ENCODE measurements at places on chromosomes 1 and 21. TPM values are rescaled to one million over a fixed set of nuclear protein-coding genes. Genes with fewer than 3 reads are reported as not detected.
A peak's percentile ranks its signal among the peaks of the same experiment; 100 is the strongest.

Gene B3GALT6
- polyA plus RNA-seq, result 9.1 TPM

Gene ELAPOR1
- 0.18 TPM for polyA plus RNA-seq

Gene RWDD3
- 31.1 TPM for polyA plus RNA-seq

Gene RABGGTB
- polyA plus RNA-seq, result 50.0 TPM

Gene TRIM17
- polyA plus RNA-seq, result 0.41 TPM

Gene PGLYRP3
- polyA plus RNA-seq, result not detected

Gene NTRK1
- polyA plus RNA-seq, result 1.1 TPM

GRCh38 chr1:17798799-17799382 lies 43.8 kb downstream of the ACTL8 start:
- DNase-seq, result no peak

DNA sequence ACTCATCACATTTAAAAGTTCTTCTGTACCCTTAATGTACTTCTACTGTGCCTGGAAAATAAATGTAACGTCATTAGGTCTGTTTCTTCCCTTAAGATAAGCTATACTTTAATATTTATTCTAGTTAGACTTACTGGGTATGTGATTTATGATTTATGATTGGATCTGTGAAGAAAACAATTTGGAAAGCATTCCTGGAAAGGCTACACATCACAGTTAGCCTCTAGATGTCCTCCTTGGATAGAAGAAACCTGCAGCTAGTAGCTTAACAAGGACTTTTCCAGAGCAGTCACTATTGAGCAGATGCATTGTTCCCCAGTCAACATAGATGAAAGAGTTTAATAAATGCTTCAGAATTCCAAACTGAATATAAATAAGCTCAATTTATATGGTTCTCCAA lies 22.2 kb upstream of the ABL2 start:
- DNase-seq, result no peak

GRCh38 chr1:162232034-162232711 lies 144.5 kb downstream of the SPATA46 start:
- no peak for DNase-seq

DNA sequence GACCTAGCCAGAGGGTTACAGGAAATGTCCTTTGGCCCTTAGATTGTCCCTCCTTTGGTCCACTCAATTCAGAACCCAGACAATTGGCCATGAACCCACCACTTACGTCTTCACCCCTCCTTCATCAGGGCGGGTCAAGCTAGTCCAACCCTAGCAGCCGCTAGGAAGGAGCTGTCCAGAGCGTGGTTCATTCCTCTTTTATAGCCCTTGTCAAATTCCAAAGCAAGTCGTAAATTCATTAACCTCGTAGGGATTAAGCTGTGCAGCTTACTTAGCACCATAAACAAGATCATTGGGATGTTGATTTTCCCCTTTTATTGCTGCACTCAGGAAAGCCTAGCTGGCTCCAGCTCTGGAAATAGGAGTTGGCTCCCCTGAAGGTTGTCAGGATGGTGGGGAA lies 90.1 kb downstream of the TMEM53 start:
- no peak for DNase-seq

- DNase-seq, result no peak
Observed at GRCh38 chr1:18657506-18658201, 27.0 kb downstream of the PAX7 start.

GRCh38 chr1:224866940-224867339 lies 62.5 kb upstream of the DNAH14 start:
- DNase-seq, result no peak

DNA sequence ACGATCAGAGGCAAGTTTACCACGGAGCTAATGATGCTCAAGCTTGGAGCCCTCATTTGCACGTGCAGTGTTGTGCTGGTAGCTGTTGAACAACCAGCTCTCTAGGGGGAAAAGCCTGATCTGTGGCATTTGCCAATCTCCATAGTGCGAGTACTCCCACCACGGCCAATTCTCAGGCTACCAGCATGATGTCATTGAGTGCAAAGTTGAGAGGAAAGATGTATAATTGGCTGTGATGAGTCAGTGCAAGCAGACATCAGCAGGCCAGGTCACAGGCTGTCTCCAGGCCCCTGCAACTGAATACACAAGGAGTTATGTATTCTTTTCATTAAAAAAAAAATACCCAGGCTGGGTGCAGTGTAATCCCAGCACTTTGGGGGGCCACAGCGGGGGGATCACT lies 233.1 kb upstream of the VAMP3 start:
- DNase-seq, result no peak

- no peak for DNase-seq
Observed at GRCh38 chr1:184287001-184287400, 99.8 kb upstream of the C1orf21 start.

DNA sequence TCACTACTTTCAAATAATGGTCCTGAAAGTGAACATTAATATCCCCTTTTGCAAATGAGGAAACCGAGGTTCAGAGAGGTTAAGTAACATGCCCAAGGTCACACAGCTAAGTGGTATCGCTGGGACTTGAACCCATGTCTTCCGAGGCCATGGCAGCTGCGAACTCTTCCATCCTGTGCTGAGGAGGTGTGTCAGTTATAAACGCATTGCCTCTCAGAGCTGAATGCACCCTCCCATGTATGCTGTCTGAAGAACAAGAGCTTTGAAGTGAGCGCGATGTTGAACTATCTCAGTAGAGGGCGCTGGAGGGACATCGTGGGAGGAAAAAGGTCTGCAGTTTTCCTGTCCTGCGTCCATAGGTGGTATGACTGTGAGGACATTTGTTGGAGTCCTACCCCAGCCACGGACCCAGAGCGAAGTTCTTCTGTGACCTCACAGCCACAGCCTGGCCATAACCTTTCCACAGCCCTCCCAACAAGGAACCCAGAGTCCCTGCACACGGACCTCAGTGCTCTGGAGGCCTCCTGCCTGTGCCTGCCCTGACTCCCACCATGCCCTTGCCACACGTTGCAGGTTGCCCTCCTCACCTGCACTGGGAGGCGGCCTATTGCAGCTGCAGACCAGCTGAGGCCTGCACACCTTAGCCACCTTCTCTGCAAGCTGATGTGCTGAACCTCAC lies 7.5 kb downstream of the MYOC start:
- DNase-seq, result peak; percentile 81

DNA sequence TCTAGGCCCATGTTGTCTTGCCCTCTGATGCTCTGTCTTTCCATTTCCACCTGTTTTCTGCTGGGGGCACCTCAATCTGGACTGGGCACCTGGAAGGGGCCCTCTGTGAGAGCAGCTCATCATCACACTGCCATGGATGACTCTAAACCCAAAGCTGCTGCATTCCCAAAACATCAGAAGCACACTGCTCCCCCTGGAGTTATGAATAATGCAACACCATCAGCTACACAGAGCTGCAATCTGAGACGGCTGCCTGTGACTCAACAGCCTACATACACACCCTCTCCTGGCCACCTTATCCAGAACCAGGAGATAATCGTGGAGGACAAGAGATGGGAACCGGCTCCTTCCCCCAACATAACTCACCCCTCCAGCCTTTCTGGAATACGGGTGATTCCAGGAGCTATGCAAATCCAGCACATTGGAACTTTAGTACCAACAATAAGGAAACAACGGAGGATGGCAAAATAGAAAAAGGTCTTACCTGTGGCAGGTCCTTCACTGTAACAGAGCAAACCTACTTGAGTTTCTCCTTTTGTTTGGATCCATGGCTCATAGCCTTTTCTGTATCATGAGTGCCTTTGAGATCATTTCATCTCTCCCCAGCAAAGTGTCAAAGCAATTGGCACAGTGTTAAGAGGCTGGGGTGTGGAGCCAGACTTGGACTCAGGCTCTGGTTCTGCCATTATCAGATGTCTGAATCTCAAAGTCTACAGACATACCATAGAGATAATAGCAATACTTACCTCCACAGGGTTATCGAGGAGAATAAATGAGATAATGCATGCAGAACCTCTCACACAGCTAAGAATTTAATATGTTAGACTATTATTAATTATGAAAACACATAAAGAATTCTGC lies 29.3 kb downstream of the AK2 start:
- DNase-seq, result no peak

DNA sequence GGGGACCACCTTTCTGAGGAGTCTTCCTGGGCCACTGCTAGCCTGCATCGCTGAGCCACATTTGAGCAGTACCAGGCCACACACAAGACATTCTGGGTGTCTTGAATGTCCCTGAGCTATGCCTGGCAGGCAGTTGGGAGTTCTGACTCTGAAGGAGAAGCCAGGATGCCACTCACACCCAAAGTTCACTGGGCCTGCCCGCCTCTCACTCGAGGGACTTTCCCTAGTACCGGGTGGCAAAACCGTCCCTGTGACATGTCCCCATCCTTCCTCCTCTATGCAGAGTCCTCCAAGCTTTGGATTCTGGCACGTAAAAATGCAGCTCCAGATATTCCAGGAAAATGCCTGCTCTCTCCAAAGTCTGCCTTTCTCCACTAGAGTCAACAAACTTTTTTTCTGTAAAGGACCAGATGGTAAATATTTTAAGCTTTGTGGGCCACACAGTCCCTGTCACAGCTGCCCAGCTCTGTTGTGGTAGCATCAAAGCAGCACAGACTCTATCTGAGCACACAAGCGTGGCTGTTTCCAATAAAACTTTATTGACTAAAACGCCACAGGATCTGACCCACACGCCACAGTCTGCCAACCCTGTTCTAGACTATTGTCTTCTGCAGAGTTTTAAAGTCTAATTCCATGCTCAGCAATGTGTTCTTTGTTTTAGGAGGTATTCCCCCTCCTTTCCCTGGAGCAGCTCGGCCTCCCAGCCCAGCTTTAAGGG lies 19.2 kb upstream of the GUCA2B start:
- no peak for DNase-seq

- no peak for DNase-seq
Observed at GRCh38 chr21:40231979-40232378, 364.7 kb downstream of the PCP4 start.

DNA sequence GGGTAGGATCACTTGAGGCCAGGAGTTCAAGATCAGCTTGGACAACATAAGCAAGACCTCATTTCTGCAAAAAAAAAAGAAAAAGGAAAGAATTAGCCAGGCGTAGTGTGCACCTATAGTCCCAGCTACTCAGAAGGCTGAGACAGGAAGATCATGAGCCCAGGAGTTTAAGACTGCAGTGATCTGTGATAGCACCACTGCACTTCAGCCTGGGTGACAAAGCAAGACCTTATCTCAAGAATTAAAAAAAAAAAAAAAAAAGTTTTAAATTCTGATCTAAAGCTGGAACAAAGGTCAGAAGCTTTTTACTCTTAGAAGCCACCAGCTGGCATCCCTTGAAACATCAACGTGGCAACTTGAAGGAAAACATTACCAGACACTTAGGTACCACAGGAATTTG lies 45.3 kb downstream of the HENMT1 start:
- no peak for DNase-seq

- no peak for DNase-seq
Observed at GRCh38 chr1:94463056-94463764, 45.0 kb downstream of the ABCD3 start.

DNA sequence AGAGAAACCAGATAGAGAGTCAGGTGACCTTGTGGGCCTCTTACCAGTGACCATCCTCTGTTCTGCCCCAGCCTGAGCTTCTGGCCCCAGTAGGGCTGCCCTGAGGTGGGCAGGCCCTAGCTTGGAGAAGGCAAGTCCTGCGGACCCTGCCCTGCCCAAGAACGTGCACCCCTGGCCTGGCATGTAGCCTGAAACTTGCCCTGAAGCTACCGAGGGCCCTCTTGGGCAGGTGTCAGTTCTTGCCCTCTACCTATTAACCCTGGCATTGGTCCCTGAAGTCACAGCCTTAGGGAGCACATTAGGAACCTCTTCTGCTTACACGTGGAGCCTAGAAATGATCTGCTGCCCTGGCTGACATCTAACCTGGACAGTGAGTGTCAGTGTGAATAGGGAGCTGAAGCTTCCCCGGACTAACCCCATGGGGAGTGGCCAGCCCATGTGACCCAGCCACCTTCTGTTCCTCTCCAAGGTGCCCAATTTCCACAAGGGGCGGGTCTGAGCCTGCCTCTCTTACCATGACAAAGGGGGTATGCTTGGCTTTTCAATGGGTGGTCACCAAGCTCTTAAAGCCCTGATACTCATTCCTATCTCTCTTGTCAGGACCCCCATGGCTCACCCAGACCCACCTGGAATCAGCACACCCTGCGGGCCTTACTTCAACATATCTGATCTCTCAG lies 163.0 kb downstream of the ZSCAN20 start:
- DNase-seq, result no peak

DNA sequence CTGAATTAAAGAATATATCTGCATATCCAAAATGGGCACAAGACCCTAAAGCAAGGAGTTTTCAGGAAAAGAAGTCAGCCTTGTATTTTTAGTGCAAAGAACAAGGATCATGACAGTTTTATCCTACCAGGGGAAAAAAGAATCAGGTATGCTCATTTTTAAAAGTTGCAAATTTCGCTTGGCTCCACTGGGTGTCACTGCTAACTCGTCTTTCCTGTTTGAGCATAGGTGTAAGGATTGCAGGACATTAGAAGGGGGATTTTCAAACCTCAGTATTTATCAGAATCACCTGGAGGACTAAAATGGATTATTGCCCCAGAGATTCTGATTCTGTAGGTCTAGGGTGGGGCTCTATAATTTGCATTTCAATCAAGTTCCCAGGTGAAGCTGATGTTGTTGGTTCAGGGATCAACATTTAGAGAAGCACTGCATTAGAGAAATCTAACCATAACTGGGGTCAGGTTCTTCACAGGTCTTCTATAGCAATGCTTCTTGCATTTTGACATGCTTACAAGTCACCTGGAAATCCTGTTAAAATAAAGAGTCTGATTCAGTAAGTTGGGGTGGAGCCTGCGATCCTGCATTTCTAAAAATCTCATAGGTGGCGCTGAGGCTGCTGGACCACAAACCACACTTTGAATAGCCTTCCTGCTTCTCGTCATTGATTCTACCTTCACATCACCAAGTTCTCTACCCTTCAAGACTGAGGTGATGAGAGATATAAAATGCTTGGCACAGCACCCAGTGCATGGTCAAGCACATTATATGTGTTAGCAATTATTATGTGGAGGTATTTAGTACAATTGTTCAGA lies 39.6 kb downstream of the NUF2 start:
- DNase-seq, result no peak

DNA sequence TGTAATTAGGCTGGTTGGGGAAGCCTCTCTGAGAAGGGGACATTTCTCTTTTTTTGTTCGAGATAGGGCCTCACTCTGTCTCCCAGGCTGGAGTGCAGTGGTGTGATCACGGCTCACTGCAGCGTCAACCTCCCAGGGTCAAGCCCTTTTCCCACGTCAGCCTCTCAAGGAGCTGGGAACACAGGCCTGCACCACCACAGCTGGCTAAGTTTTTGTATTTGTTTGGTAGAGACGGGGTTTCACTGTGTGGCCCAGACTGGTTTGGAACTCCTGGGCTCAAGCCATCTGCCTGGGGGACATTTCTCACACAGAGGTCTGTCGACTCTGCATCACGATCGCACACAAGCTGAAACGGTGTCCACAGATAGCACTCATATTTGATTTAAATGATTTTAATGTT lies 39.7 kb downstream of the HUNK start:
- DNase-seq, result no peak

GRCh38 chr1:170262276-170262939 lies 116.6 kb downstream of the NTMT2 start:
- DNase-seq, result no peak

Data from right cardiac atrium (tissue), 5 donors.